Spinal cord (tissue), 10 donors: ENCODE measurements at places on chromosomes 12 and 14. TPM values are rescaled to one million over a fixed set of nuclear protein-coding genes. Genes with fewer than 3 reads are reported as not detected.

DNA sequence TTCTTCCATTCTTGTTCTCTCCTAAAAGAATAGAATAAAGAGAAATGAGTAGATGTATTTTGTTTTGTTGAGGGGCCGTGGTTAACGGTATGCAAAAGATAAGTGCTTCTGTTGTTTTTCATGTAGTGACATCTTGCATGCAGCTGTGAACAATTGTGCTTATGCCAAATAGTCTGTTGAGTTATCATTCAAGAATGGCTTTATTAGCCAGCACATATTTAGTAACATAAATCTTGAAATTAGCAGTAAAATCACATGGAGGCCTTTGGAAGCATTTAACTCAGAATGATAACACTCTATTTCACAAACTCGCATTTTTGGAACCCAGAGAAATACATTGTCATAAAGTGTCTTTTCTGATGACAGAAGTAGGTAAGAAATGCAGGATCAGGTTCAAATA, 1772.0 kb upstream of the FLRT2 start:
- H3K4me1 ChIP-seq: no peaks in the 10 kb centered on the region
- no peaks in the 10 kb centered on the region for H3K36me3 ChIP-seq
- no peak overlapping the region for H3K4me3 ChIP-seq
- no peak for DNase-seq
- no peaks in the 10 kb centered on the region for H3K27me3 ChIP-seq
- no peak overlapping the region for H3K27ac ChIP-seq

The IFNG-AS1 gene
- total RNA-seq: 0.22 TPM

The TTC6 gene
- total RNA-seq: 6.7 TPM

The FSCB gene
- total RNA-seq: 0.11 TPM

The DAO gene
- total RNA-seq: 0.40 TPM

GRCh38 chr12:131857908-131858850, 30.0 kb downstream of the MMP17 start:
- no peak overlapping the region for H3K4me3 ChIP-seq
- H3K27me3 ChIP-seq: peaks cover 2% of the 10 kb centered on the region
- DNase-seq: no peak

DNA sequence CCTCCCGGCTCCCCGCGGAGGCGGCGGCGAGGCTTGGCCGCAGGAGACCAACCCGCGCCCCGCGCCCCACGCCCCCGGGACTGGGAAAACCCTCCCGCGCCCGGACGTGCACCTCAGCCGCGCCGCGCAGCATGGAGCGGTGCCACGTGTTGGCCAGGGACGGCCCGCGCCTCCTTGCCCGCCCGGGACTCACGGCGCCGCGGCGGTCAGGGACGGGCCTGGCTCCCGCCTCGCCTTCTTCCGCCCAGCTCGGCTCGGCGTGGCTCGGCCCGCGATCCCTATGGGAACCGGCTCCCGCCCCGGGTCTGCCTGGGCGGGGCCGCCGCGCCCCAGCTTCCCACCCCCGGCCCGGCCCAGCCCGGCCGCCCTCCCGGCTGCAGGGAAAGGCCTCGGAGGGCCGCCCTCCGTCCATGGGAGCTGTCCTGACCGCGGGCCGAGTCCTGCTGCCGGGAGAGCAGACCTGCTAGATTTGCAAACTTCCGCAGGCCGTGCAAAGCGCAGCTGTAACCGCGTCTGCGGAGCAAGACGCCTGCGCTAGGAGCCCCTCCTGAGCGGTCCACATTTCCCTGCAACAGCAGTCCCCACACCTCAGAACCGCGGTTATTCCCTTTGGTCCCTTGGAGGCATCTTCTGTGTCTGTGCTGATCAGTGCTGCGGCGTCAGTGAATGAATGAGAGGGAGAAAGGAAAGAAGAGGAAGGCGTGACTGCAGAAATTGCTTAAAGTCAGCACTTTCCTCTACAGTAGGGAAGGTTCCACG, at the start of gene CDKL1:
TSS of gene CDKL1 (minus strand) at position 251 of the 759 bp plus-strand sequence. CDS start 1,013 bp downstream, outside the sequence.
- H3K36me3 ChIP-seq: no peaks in the 10 kb centered on the region
- H3K27me3 ChIP-seq: no peaks in the 10 kb centered on the region
- peak within 1 kb of the TSS; percentile 54 for H3K4me3 ChIP-seq
- peak; percentile 80 for DNase-seq
- H3K27ac ChIP-seq: peak within 1 kb of the TSS; percentile 75

The TFCP2 gene
- total RNA-seq: 23.2 TPM

DNA sequence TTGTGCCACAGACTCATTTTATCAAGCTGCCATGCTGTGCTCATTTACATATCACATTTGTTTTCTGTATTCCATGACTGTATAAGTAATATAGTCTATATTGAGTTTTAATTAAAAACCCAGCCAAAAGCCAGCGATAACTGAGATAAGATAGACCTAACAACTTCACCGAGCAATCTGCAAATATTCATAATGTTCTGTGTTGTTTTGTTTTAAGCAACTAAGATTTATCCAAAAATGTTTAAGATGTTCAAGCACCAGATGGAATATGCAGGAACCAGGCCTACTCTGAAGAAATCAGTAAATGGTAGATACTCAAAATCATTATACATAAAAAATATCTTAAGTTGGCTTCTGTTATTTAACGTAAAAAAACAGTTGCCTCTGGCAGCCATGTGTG, 295.3 kb downstream of the ITPR2 start:
- DNase-seq: no peak
- H3K4me1 ChIP-seq: no peaks in the 10 kb centered on the region
- no peak overlapping the region for H3K4me3 ChIP-seq
- no peaks in the 10 kb centered on the region for H3K27me3 ChIP-seq
- no peak overlapping the region for H3K27ac ChIP-seq

The ASIC1 gene
- total RNA-seq: 14.3 TPM

GRCh38 chr12:20003252-20003651, 365.1 kb upstream of the PDE3A start:
- no peaks in the 10 kb centered on the region for H3K36me3 ChIP-seq
- DNase-seq: no peak
- H3K4me3 ChIP-seq: no peak overlapping the region
- no peak overlapping the region for H3K27ac ChIP-seq

- H3K4me3 ChIP-seq: peak overlapping the region; percentile 18
- no peaks in the 10 kb centered on the region for H3K36me3 ChIP-seq
- peaks cover 67% of the 10 kb centered on the region for H3K27me3 ChIP-seq
- no peak overlapping the region for H3K27ac ChIP-seq
These were observed 926 bp downstream of the HRK start for GRCh38 chr12:116880213-116880816.

- H3K4me1 ChIP-seq: peaks cover 4% of the 10 kb centered on the region
- no peak for DNase-seq
- H3K27ac ChIP-seq: no peak overlapping the region
- H3K4me3 ChIP-seq: no peak overlapping the region
These were observed 352.3 kb downstream of the CACNA1C start for GRCh38 chr12:2405039-2405438.

The CEBPE gene
- 0.17 TPM for total RNA-seq

DNA sequence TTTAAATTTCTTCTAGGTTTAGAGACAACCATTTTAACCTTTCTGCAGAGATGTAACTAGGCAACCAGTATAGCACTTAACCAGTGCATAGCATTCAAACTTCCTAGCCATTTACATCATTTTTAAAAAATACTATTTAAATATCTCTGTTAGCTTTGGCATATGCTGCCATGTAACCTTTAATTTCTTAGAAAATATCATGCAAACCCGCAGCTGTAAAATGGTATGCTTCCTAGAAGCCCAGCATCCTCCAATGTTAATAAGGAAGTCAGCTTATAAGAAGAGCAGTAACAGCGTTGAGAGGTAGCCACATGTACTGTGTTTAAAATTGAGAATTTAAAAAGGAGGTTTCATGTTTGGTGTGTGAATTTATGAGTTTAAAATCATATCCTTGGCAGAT, 22.8 kb downstream of the GNG2 start:
- H3K4me3 ChIP-seq: no peak overlapping the region
- no peaks in the 10 kb centered on the region for H3K4me1 ChIP-seq
- no peak overlapping the region for H3K27ac ChIP-seq
- no peak for DNase-seq

The C1S gene
- 122 TPM for total RNA-seq

The TAS2R46 gene
- 2.1 TPM for total RNA-seq

GRCh38 chr12:103441437-103442181, 54.2 kb downstream of the C12orf42 start:
- no peaks in the 10 kb centered on the region for H3K4me1 ChIP-seq
- no peak overlapping the region for H3K27ac ChIP-seq
- H3K4me3 ChIP-seq: no peak overlapping the region
- no peak for DNase-seq

DNA sequence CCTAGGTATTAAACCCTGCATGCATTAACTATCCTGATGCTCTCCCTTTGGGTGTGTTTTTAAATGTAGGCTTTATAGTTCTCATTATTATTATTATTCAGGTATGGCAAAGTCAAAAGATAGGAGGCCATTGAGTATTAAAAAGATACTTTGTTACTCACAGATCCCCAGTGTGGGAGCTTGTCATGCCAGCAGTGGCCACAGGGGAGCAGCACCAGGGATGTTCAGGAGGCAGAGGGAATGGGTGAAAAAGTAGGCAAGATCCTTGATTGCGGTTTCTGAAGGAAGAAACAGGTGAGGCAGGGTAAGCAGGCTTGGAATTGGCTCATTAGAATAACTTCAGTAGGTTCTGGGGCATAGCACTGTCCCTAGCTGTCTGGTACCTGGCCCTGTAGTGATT, 382.2 kb downstream of the MED13L start:
- H3K27me3 ChIP-seq: no peaks in the 10 kb centered on the region
- H3K4me1 ChIP-seq: peaks cover 4% of the 10 kb centered on the region
- no peak for DNase-seq
- no peaks in the 10 kb centered on the region for H3K36me3 ChIP-seq
- no peak overlapping the region for H3K4me3 ChIP-seq

DNA sequence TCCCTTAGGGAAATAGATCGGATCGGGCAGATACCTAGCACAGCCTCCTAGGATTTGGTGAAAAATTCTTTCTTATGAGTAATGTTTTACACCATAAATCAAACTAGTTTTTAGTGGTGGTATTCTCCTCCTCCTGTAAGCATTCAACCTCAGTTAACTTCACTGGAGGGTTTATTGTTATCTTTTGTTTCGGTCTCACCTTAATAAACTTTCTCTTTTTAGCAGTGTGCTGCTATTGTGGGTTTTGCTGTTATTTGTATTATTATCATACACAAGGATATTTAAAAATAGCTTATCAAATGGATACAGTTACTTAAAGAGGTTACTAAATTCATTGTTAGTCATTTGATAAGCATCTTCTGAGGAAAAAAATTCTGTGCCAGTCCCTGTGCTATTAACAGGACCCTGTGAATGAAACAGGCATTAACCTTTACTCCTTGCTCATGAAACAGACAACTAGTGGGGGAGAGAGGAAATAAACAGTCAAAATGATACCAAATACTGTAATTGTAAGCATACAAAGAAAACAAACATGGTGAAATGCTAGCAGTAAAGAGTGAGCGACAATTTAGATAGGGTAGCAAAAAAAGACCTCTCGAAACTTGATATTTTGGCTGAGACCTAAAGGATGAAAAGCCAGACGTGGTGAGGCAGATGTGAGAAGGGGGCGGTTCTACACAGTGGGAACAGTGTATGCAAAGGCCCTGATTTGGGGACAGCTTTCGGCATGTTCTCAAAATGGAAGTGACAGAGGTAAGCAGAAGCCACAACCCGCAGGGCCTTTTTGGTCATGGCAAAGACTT, 178.7 kb upstream of the SOX5 start:
- no peak overlapping the region for H3K4me3 ChIP-seq
- no peaks in the 10 kb centered on the region for H3K4me1 ChIP-seq
- no peaks in the 10 kb centered on the region for H3K27me3 ChIP-seq
- H3K27ac ChIP-seq: no peak overlapping the region
- H3K36me3 ChIP-seq: no peaks in the 10 kb centered on the region

- DNase-seq: no peak
- H3K4me3 ChIP-seq: no peak overlapping the region
- H3K27me3 ChIP-seq: no peaks in the 10 kb centered on the region
- H3K27ac ChIP-seq: no peak overlapping the region
These were observed 10.4 kb downstream of the NYNRIN start for GRCh38 chr14:24409192-24409591.

The PWP1 gene
- 49.2 TPM for total RNA-seq

- no peak overlapping the region for H3K4me3 ChIP-seq
- H3K36me3 ChIP-seq: no peaks in the 10 kb centered on the region
- no peak overlapping the region for H3K27ac ChIP-seq
- peak; percentile 42 for DNase-seq
- H3K27me3 ChIP-seq: no peaks in the 10 kb centered on the region
These were observed 50.9 kb upstream of the BICDL1 start for GRCh38 chr12:119938049-119938667.

GRCh38 chr12:3871356-3871755, 1.8 kb downstream of the PARP11 start:
- H3K4me3 ChIP-seq: no peak overlapping the region
- no peaks in the 10 kb centered on the region for H3K4me1 ChIP-seq
- H3K27me3 ChIP-seq: no peaks in the 10 kb centered on the region
- no peak for DNase-seq
- H3K36me3 ChIP-seq: no peaks in the 10 kb centered on the region
- no peak overlapping the region for H3K27ac ChIP-seq

DNA sequence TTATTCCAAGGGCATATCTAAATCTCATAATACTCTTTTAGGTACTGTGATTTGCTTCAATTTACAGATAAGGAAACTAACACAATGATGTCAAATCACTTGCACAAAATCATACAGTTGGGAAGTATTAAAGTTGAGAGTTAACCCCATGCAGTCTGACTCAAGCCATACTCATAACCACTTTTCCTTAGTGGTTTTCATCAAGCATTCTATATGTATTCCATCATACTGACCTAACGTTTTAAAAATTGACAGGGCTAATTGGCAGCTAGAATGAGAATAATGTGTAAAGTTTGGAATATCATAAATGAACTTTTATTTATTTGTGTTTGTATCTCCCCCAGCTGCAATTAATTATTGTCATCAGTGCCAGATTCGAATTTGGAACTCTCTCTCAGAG, 20.9 kb downstream of the PUS7L start:
- H3K4me3 ChIP-seq: no peak overlapping the region
- no peak overlapping the region for H3K27ac ChIP-seq
- no peaks in the 10 kb centered on the region for H3K4me1 ChIP-seq
- DNase-seq: no peak
- no peaks in the 10 kb centered on the region for H3K27me3 ChIP-seq

The CALCOCO1 gene
- 55.5 TPM for total RNA-seq

DNA sequence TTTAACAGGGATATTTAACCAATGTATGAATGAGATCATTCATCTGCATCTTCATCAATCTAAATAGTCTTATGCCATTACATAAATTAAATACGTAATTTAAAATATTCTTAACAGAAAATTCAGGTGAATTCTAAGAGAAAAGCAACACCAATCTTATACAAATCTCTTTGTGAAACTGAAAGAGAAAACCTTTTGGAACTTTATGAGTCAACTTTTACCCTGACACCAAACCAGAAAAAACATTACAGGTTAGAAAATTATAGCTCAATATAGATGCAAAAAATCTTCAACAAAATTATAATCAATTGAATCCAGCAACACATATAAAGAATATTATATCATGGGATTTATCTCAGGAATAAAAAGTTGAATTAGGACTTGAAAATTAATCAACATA, 3.4 kb downstream of the GLIPR1L1 start:
- no peak overlapping the region for H3K27ac ChIP-seq
- no peak overlapping the region for H3K4me3 ChIP-seq
- peaks cover 5% of the 10 kb centered on the region for H3K4me1 ChIP-seq
- no peak for DNase-seq
